ENCODE measurements at places on chromosomes 5 and 9.

- H3K4me3 ChIP-seq, result no peak overlapping the region
- ATAC-seq, result no peak
- H3K27me3 ChIP-seq, result peaks cover 46% of the 10 kb centered on the region
- H3K4me1 ChIP-seq, result no peaks in the 10 kb centered on the region
These were observed 83.3 kb upstream of the SLC30A5 start for GRCh38 chr5:69010476-69010875.

- no peak overlapping the region for H3K4me3 ChIP-seq
- no peaks in the 10 kb centered on the region for H3K27me3 ChIP-seq
- peak overlapping the region; percentile 57 for H3K27ac ChIP-seq
- no peak for ATAC-seq
- peaks cover 28% of the 10 kb centered on the region for H3K36me3 ChIP-seq
These were observed 52.1 kb downstream of the STRBP start for GRCh38 chr9:123216251-123216797.

- H3K27ac ChIP-seq, result no peak overlapping the region
- H3K36me3 ChIP-seq, result peaks cover 72% of the 10 kb centered on the region
- H3K4me1 ChIP-seq, result peaks cover 68% of the 10 kb centered on the region
- no peak overlapping the region for H3K4me3 ChIP-seq
These were observed 11.0 kb downstream of the SNAPC3 start for GRCh38 chr9:15433661-15434060.

- no peaks in the 10 kb centered on the region for H3K36me3 ChIP-seq
- no peak overlapping the region for H3K27ac ChIP-seq
- H3K4me1 ChIP-seq, result no peaks in the 10 kb centered on the region
- H3K4me3 ChIP-seq, result no peak overlapping the region
- no peaks in the 10 kb centered on the region for H3K27me3 ChIP-seq
- ATAC-seq, result no peak
These were observed 163.5 kb upstream of the POU5F2 start for GRCh38 chr5:93904917-93905316.

- H3K27ac ChIP-seq, result no peak overlapping the region
- H3K4me3 ChIP-seq, result no peak overlapping the region
- no peaks in the 10 kb centered on the region for H3K4me1 ChIP-seq
- no peaks in the 10 kb centered on the region for H3K36me3 ChIP-seq
- H3K27me3 ChIP-seq, result no peaks in the 10 kb centered on the region
These were observed 71.1 kb downstream of the FBXL7 start for GRCh38 chr5:15571081-15571480.

DNA sequence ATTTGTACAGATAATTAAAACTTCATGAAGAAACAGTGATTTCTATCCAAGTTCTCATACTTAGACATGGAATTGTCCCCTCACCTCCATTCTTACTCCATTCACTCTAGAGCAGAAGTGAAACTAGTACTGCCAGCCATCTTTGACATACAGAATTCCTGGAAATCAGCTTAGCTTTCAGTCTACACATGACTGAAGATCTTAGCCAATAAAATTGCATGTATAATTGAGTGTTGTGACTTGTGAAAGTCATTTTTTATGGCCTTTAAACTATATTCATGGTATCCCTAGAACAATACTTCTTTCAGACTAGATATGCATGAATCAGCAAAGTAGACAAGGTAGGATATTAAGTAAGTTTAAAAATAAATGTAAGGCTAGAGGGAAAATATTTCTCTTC is 705.2 kb upstream of the ZNF608 start:
- H3K4me1 ChIP-seq, result no peaks in the 10 kb centered on the region
- H3K27me3 ChIP-seq, result no peaks in the 10 kb centered on the region
- H3K4me3 ChIP-seq, result no peak overlapping the region
- ATAC-seq, result no peak

GRCh38 chr5:2685651-2686272 is 65.7 kb downstream of the IRX2 start:
- no peak overlapping the region for H3K4me3 ChIP-seq
- H3K36me3 ChIP-seq, result no peaks in the 10 kb centered on the region
- H3K27ac ChIP-seq, result no peak overlapping the region
- no peak for ATAC-seq
- no peaks in the 10 kb centered on the region for H3K4me1 ChIP-seq
- no peaks in the 10 kb centered on the region for H3K27me3 ChIP-seq

- no peaks in the 10 kb centered on the region for H3K4me1 ChIP-seq
- H3K27ac ChIP-seq, result no peak overlapping the region
- no peak for ATAC-seq
- no peak overlapping the region for H3K4me3 ChIP-seq
- no peaks in the 10 kb centered on the region for H3K27me3 ChIP-seq
- no peaks in the 10 kb centered on the region for H3K36me3 ChIP-seq
These were observed 156.9 kb downstream of the CNTLN start for GRCh38 chr9:17291766-17292165.

- peak; percentile 87 for ATAC-seq
- peak overlapping the region; percentile 71 for H3K4me3 ChIP-seq
- no peaks in the 10 kb centered on the region for H3K27me3 ChIP-seq
These were observed 80.5 kb upstream of the LMX1B start for GRCh38 chr9:126532951-126533925.

GRCh38 chr5:96404191-96404867 is 28.7 kb downstream of the PCSK1 start:
- no peaks in the 10 kb centered on the region for H3K4me1 ChIP-seq
- no peaks in the 10 kb centered on the region for H3K27me3 ChIP-seq
- no peak for ATAC-seq
- no peaks in the 10 kb centered on the region for H3K36me3 ChIP-seq
- no peak overlapping the region for H3K27ac ChIP-seq
- H3K4me3 ChIP-seq, result no peak overlapping the region

GRCh38 chr5:55904152-55904551 is 53.0 kb downstream of the IL31RA start:
- H3K27ac ChIP-seq, result peak overlapping the region; percentile 19
- no peak for ATAC-seq

- no peaks in the 10 kb centered on the region for H3K27me3 ChIP-seq
- H3K4me3 ChIP-seq, result no peak overlapping the region
- H3K4me1 ChIP-seq, result peaks cover 61% of the 10 kb centered on the region
- peaks cover 14% of the 10 kb centered on the region for H3K36me3 ChIP-seq
- ATAC-seq, result no peak
These were observed 11.8 kb downstream of the BRD3 start for GRCh38 chr9:134055981-134056461.

- ATAC-seq, result no peak
- no peaks in the 10 kb centered on the region for H3K4me1 ChIP-seq
- peaks cover 10% of the 10 kb centered on the region for H3K27me3 ChIP-seq
- no peak overlapping the region for H3K4me3 ChIP-seq
These were observed 193.6 kb downstream of the GLIS3 start for GRCh38 chr9:4106081-4106759.

DNA sequence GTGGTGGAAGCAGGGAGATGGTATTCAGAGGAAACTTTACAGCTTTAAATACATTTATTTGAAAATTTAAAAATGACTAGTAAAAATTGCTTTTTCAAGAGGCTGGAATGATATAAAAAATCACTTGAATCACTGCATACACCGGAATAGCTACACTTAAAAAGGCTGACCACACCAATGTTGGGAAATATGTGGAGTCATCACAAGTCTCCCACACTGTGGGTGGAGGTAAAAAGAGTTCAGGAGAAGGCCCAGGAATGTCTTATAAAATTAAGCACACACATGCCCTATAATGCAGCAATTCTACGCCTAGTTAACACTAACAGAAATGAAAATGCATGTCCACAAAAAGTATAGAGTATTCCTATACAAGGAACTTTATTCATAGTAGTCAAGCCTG is 198.1 kb downstream of the ROR2 start:
- H3K27me3 ChIP-seq, result peaks cover 5% of the 10 kb centered on the region
- H3K4me3 ChIP-seq, result no peak overlapping the region
- no peak overlapping the region for H3K27ac ChIP-seq
- ATAC-seq, result no peak
- H3K36me3 ChIP-seq, result no peaks in the 10 kb centered on the region

- H3K27ac ChIP-seq, result no peak overlapping the region
- no peak overlapping the region for H3K4me3 ChIP-seq
These were observed 118.8 kb upstream of the VLDLR start for GRCh38 chr9:2502760-2503159.

- H3K4me1 ChIP-seq, result peaks cover 39% of the 10 kb centered on the region
- no peaks in the 10 kb centered on the region for H3K27me3 ChIP-seq
- ATAC-seq, result no peak
- no peak overlapping the region for H3K27ac ChIP-seq
- H3K4me3 ChIP-seq, result no peak overlapping the region
These were observed 68.2 kb downstream of the TLE1 start for GRCh38 chr9:81621118-81621517.

- peak overlapping the region; percentile 67 for H3K27ac ChIP-seq
- H3K36me3 ChIP-seq, result no peaks in the 10 kb centered on the region
These were observed 9.8 kb upstream of the ERAP1 start for GRCh38 chr5:96817506-96817905.

GRCh38 chr9:120394058-120394669 is 185.8 kb downstream of the CDK5RAP2 start:
- no peaks in the 10 kb centered on the region for H3K4me1 ChIP-seq
- H3K27me3 ChIP-seq, result no peaks in the 10 kb centered on the region
- H3K27ac ChIP-seq, result no peak overlapping the region
- no peak for ATAC-seq

- H3K36me3 ChIP-seq, result no peaks in the 10 kb centered on the region
- H3K4me3 ChIP-seq, result no peak overlapping the region
- no peak overlapping the region for H3K27ac ChIP-seq
- no peak for ATAC-seq
- H3K27me3 ChIP-seq, result peaks cover 22% of the 10 kb centered on the region
- H3K4me1 ChIP-seq, result no peaks in the 10 kb centered on the region
These were observed 368.3 kb downstream of the ENC1 start for GRCh38 chr5:74272024-74272775.

GRCh38 chr9:120267929-120268328 is 312.0 kb downstream of the CDK5RAP2 start:
- peaks cover 11% of the 10 kb centered on the region for H3K27me3 ChIP-seq
- no peak overlapping the region for H3K27ac ChIP-seq
- no peaks in the 10 kb centered on the region for H3K4me1 ChIP-seq
- ATAC-seq, result no peak

- H3K4me3 ChIP-seq, result no peak overlapping the region
- no peak for ATAC-seq
- no peaks in the 10 kb centered on the region for H3K4me1 ChIP-seq
- no peaks in the 10 kb centered on the region for H3K36me3 ChIP-seq
These were observed 29.5 kb downstream of the GDNF start for GRCh38 chr5:37810311-37810710.

GRCh38 chr5:172417983-172418630 is 36.2 kb downstream of the SH3PXD2B start:
- no peak overlapping the region for H3K4me3 ChIP-seq
- ATAC-seq, result no peak
- no peaks in the 10 kb centered on the region for H3K36me3 ChIP-seq

- H3K4me1 ChIP-seq, result no peaks in the 10 kb centered on the region
- ATAC-seq, result no peak
- H3K4me3 ChIP-seq, result no peak overlapping the region
- H3K27ac ChIP-seq, result no peak overlapping the region
- H3K27me3 ChIP-seq, result peaks cover 39% of the 10 kb centered on the region
These were observed 327.7 kb downstream of the CDK5RAP2 start for GRCh38 chr9:120252248-120252647.

- no peaks in the 10 kb centered on the region for H3K36me3 ChIP-seq
- no peak overlapping the region for H3K4me3 ChIP-seq
These were observed 340.9 kb downstream of the RASEF start for GRCh38 chr9:82722051-82722450.

GRCh38 chr5:39638813-39639212 is 214.0 kb upstream of the DAB2 start:
- H3K4me3 ChIP-seq, result no peak overlapping the region
- no peaks in the 10 kb centered on the region for H3K27me3 ChIP-seq
- ATAC-seq, result no peak
- H3K27ac ChIP-seq, result no peak overlapping the region

DNA sequence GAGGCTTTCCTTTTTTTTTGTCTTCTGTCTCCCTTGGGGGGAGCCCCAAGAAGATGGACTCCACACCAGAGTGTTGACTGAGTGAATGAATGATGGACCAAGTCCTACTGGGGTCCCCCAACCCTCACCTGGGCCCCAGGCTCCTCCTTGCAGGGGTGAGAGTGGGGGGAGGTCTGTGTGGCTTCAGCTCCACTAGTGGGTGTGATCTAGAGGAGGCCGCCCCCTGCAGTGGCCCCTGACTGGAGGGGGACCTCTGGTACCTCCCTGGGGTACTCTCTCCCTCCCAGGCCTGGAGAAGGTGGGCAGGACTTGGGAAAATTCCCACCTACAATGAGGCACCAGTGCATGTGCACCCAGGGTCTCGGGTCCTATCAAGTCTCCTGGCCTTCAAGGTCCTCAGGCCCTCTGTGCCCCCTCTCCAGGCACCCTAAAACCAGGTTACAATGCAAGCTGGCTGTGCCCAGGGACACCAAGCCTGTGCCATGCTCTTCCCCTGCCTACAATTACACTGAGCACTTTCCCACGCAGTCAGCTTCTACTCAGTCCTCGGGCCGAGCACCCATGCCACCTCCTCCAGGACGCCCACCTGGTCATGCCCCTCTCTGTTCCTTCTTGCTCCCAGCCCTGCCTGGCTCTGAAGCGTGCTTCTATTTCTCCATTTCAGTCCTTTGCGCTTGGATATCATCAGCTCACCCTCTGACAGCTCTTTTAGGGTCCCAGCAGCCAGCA is 117.2 kb upstream of the PHYKPL start:
- no peaks in the 10 kb centered on the region for H3K36me3 ChIP-seq
- no peak overlapping the region for H3K27ac ChIP-seq
- no peaks in the 10 kb centered on the region for H3K4me1 ChIP-seq
- peaks cover 44% of the 10 kb centered on the region for H3K27me3 ChIP-seq

Data from stimulated activated memory B cell treated with anti-CD40 and anti-IgM and Interleukin-4, amounts not matched to agents 10 μg/mL and 1 μg/mL and 100 μg/mL, for 72 hours (primary cell).